Left forelimb (tissue), 1 donor: ENCODE measurements at places on chromosomes 5 and 9.

- no peak for DNase-seq
Measured at GRCh38 chr9:69034071-69034470, 1.5 kb upstream of the FXN start.

DNA sequence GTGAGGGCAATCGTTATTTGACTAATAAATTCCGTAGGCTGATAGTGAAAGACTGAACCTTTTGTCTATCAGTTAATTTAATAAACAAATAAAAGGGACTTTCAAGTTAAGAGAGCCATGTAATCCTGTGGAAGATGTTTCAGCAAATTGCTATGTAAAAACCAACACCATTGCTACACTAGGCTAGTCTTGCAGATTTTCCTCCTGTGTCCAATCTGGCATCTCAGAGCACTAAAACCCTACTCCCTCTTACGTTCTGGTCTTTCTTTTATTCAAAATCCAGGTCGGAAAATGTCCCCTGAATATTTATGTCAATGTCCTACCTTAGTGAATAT, 478.8 kb upstream of the TNC start:
- no peak for DNase-seq

- DNase-seq, result no peak
Measured at GRCh38 chr9:13901176-13901575, 412.8 kb downstream of the NFIB start.

DNA sequence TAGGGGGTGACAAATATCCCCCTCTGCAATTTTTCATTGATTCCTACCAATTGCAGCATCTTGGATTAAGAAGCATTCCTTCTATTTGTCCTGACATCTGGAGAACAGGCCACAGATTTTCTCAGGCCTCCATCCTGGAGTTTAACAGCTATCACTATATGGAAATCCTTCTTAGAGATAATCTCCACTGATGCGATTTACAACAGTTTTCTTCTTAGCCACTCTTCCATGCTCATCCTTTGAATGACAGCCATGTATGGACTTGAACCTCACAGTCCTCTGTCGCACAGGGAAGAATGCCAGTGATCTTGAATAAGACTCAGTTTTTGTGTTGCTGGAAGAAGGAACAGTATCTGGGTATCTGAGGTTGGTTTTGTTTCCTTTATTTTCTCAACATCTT, 73.2 kb downstream of the PGM5 start:
- DNase-seq, result no peak

GRCh38 chr5:41334221-41334620, 120.9 kb upstream of the C6 start:
- no peak for DNase-seq

- DNase-seq, result no peak
Measured at GRCh38 chr9:83208065-83208850, 145.3 kb upstream of the RASEF start.

DNA sequence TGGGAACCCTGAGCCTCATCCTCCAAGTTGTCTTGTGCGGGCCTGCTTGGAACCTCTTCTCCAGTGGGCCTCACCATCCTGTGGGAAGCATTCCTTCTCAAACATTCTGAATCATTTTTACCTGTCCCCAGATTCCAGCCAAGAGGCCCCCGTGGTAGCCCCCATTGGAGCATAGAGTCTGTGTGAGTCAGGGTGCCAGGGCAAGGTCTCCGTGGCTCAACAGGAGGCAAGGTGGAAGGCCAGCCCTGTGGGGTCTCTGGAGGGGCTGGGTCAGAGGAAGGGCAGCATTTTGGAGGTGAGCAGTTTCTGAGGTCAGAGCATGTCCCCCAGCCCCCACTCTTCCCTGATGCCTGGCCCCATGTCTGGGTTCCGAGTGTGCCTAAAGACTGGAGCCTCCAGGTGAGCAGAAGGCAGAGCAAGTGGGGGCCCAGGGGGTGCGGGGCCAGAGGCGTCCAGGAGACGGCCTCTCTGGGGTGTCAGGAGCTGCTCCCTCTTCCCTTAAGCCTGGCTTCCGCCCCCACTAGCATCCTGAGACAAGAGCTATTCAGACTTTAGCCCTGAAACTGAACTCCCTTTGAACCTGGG, 2.1 kb downstream of the CACNA1B start:
- no peak for DNase-seq

DNA sequence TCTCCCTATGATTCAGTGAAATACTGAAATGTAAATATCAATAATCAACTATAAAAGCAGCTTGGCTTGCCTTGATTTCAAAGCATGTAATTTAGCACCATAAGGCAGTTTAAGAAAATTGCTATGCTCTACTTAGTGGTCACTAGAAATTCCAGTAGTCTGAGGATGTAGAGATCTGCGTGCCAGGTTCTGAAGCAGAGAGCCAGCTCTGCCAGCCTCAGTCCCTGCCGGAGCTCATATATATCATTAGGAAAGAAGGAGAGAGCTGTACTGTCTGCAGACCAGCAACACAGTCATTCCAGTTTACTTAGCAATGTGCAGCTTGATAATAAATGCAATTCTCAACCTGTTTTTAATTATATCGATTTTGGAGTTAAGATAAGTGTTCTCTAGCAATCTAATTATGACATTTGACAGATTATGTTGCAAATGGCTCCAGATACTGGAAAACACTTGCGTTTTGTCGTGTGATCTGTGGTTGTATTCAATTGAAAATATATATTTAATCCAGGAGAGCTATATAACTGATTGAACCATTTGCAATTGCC, 540.5 kb downstream of the CTNND2 start:
- no peak for DNase-seq

DNA sequence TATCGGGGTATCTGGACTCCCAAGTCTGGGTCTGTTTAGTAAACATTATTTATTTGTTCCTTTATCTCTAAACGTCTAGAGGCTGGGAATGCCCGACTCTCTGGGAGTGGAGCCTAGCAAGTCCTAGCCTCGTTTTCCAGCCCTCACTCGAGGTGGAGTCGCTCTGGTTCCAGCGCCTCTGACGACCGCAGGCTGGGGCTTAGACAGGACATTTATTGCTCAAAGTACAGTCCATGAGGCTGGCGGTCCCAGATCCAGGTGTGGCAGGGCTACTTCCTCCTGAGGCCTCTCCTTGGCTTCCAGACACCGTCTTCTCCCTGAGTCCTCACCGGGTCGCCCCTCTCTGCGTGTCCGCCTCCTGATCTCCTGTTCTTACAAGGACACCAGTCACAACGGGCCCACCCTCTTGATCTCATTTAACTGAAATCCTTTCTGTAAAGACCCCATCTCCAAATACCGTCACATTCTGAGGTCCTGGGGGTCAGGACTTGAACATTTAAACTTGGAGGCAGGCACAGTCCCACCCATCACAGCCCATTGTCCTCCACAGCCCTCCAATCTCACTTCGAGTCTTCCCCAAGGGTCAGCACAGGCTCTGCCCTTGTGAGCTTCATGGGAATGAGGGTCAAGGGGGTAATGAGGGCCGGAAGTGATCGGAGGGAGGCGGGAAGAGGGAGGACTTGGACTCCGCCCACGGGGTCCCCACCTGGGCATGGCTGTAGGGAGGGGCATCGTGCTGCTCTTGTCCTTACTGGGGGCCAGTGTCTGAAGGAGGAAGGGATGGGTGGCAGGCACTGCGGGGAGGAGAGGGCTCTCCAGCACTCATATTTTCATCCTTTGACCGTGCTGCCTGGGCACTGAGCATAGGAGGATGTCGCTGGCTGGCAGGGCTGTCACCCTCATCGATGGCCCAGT, 12.2 kb upstream of the CLPTM1L start:
- no peak for DNase-seq

- DNase-seq, result no peak
Measured at GRCh38 chr9:97979788-97980478, 3.2 kb upstream of the ANP32B start.
